Stimulated activated CD8-positive, alpha-beta memory T cell treated with anti-CD3 and anti-CD28 coated beads, Interleukin-4, amount 100 ng/mL, for 24 hours (primary cell): ENCODE measurements at places on chromosomes 1 and 21.
A peak's percentile ranks its signal among the peaks of the same experiment; 100 is the strongest.

DNA sequence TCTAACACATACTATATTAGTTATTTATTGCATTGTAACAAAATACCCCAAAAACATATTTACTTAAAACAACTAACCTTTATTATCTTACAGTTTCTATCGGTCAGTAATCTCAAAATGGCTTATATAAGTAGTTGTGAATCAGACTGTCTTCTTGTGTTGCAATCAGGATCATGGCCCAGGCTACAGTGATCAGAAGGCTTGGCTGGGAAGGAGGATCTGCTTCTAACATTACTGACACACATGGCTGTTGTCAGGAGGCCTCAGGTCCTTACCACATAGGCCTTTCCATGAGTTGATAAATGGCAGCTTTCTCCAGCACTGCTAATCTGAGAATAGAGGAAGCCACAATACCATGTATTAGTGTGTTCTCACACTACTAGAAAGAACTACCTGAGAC is 33.7 kb downstream of the CFH start:
- DNase-seq = no peak

DNA sequence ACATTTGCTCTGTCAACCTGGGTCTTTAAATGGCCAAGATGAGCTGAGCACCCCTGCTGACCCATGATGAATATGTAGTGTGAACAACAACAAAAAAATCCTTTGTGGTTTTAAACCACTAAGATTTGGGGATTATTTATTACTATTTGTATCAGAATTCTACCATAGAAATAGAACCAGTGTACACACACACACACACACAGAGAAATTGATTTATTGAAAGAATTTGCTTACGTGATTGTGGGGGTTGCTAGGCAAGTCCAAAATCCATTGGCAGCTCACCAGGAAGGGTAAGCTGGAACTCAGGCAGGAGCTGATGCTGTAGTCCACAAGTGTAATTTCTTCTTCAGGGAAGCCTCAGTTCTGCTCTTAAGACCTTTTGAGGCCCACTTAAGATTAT is 82.5 kb upstream of the MAP1LC3C start:
- no peak for DNase-seq

DNA sequence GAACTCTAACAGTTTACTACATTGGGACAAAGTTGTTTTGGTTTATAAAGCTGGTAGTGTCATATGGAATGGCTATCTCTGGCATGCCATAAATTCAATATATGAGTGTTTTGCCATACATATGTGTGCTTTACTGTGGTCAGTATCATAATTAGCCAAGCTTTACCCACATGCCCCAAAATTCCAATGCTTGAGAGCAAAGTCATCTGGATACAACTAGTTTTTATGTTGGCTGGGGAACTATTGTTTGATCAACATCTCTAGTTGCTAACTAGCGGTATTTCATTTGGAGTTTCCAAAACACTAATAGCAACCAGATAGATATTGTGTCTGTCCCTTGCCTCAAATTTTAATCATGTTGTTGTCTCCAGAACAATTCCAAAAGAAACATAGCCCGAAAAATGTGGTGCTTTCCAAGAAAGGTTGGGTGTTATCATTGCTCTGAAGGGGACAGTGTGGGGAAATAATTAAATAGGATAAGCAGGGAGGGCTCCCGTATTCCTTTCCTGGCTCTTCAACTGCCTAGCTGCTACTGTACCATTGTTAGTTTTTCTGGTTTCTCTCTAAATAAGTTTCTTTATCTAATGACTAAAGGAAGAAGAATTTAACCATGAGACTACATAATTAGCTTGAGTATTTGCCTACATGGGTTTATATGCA is 136.1 kb downstream of the TGFB2 start:
- DNase-seq = no peak

- no peak for DNase-seq
These were observed 307.9 kb upstream of the PRMT6 start for GRCh38 chr1:106748606-106749005.

- DNase-seq = no peak
These were observed 360.2 kb downstream of the ADGRL2 start for GRCh38 chr1:82160903-82161302.

DNA sequence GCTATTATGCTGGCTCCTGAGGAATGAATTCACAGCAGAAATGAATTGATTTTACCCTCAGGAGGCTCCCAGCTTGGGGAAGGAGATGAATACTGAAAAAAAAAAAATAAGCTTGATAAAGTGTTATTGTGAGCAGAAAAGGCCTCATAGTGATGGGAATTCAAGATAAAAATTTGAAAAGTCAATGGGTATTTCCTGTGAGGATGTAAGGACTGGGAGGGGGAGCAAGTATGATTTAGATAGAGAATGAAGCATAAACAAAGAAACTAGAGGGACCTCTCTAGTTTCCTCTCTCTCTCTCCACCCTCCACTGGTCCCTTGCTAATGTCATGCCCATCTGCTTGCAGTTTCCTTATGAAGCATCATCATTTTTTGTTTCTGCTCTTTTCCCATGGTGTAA is 439.0 kb upstream of the PLXNA2 start:
- no peak for DNase-seq

GRCh38 chr1:121566346-121566745 is 381.6 kb downstream of the SRGAP2C start:
- DNase-seq = no peak

DNA sequence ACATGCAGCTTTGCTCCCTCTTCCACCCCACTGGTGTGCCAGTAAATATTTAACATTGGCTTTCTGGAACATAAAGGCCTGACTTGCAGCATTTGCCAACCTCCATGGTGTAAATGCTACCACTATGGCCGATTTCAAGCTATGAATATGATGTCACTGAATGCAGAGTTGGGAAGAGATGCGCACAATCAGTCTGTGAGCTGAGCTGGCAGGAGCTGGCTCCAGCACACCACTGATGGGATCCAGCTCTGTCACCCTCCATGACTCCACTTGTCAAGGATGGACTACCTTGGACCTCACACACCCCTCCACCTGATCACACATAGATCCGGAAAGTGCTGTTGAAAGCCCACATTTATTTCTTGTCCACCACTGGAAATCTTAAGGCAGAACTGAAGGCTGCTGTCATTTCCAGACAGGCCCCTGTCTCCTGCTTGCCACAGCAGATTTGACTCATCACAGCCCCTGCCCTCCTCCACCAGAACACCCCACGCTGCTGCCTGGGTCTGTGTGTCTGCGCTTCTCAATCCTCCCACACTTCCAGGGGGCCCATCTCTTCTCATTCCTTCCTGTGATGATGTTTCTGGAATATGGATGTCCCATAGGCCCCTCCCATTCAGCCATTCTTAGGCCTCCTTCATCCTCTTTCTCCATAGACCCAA is 82.2 kb upstream of the BCAR3 start:
- DNase-seq = no peak

DNA sequence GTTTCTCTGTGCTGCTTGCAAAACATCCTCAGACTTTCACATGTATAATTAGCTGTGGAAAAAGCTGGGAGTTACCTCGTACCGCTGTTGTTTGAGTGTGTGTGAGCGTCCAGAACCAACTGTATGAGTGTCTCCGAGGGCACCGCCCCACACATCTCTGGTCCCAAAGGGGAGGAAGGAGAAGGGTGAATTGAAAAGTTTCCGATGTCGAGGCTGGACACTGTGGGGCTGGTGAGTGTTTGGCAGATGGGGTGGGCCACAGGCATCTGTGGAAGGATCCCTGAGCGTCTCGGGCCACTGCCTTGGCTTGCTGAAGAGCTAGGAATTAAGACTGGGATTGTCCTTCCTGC is 1.2 kb downstream of the ATP2B4 start:
- DNase-seq = no peak

DNA sequence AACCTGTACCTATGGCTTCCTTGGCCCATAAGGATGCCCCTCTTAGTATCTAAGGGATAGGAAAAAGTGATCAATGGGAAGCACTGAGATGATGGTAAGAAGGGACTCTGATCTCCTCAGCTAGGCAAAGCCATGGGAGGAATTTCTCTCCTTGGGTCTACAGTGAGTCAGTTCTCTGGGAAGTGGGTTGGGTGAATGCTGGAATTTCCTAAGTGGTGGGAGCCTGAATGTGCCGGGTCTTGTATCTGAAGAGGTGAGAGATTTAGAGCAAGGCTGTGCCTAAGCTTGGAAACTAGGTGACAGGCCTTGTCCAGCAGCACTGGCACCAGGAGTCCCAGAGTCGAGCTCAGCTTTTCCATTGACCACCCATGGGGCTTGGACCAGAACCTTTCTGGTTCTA is 96.3 kb upstream of the SLC2A1 start:
- no peak for DNase-seq

- no peak for DNase-seq
These were observed 383.2 kb downstream of the DISC1 start for GRCh38 chr1:232009741-232010140.

DNA sequence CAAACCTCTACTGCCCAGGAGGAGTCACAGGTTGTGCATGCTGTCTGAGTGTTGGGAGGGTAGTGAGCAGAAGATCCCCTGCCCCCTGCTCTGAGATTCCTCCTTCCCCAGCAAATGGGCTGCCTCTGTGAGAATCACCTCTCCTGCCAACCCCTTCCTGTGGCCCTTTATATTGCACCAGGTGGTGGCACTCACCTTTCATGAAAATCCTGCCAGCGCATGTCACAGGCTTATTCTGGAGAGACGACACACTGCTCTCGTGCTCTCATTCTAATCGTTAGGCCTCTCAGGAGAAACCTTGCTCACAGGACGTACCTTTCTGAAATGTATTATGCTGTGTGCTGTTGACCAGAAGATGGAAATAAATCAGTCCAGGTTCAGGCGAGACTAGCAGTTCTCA is 113.7 kb downstream of the RGL1 start:
- no peak for DNase-seq

DNA sequence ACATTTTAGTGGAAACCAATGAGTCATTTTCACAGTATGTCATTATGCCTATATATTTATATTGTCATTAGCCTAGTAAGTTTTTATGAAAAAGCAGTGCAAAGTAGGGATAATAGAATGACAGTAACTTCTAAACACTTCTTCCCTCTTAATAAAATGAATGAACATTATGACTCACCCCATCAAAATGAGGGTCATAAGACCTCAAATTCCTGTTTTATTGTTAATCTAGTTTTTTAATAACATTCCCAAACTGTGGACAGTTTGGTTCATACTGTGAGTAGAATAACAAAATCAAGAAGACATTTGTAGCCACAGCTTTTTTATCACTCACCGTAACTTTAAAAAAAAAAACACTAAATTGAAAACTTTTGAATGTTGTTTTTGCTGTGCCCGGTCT is 160.5 kb downstream of the LRRC40 start:
- no peak for DNase-seq

DNA sequence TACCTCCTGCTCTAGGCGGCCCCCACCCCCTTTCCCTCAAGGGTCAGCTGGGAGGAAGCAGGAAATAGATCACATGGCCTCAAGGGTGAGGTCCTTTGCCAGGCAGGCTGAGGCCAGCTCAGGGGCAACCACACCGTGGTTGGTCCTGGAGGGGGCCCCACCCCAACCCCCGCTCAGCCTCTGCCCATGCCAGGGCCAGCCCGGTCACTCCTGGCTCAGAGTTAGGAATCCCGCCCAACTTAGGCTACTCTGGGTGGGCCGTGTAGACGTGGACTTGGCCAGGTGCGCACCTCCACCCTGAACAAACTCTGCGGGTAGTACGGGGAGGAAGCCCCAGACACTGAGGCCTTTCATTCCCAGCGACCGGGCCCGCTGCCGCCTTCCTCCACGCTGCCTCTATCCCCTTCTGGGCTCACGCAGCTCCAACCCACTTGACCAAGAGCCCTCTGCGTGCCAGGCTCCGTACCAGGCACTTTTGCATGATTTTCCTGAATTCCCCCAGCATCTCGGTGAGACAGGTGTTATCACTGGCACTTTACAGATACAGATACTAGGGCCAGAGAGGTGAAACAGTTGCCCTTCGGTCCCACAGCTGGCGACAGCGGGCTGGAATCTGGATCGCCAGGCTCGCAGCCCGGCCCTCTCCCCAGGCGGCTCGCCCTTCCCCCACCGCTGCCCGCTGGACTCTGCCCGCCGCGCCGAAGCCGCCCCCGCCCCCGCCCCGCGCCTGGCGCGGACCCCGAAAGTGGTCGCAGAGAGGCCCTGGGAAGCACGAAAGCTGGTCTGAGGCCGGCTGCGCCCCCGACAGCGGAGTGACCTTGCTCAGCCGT is 769 bp downstream of the GALE start:
- DNase-seq = no peak

GRCh38 chr21:45109831-45110492 is 35.6 kb downstream of the ADARB1 start:
- DNase-seq = peak; percentile 43

GRCh38 chr1:49298304-49298703 is 521.6 kb upstream of the BEND5 start:
- DNase-seq = no peak

- no peak for DNase-seq
These were observed 474 bp downstream of the FCRLA start for GRCh38 chr1:161707503-161707902.

DNA sequence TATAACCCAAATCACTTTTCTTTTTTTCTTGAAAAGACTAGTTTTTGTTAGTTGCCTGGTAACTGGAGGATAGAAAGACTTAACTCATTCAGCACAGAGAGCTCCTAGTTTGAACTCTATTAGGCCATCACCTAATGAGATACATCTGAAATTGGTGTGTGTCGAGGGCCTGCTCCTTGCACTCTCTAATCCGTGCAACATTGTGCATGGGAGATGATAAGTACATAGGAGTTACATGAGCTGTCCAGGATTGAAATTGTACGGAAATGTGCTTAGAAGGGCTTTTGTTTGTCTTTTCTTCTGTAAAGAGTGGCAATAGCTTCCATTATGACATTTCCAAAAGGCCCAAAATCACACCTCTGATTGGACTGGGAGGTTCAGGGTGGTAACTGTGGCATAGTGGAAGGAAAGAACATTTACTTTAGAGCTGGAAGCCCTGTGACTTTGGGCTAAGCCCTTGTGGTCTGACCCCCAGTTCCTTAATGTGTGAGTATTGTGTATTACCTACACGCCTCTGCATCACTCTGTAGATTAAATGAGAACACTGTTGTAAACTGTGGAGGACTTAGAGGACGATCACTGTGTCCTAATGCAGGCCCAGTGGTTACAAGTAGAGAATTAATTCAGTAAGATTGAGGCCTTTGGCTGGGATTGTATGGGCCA is 71.2 kb downstream of the FGGY start:
- DNase-seq = no peak

GRCh38 chr1:101004061-101004460 is 21.5 kb downstream of the DPH5 start:
- DNase-seq = no peak

DNA sequence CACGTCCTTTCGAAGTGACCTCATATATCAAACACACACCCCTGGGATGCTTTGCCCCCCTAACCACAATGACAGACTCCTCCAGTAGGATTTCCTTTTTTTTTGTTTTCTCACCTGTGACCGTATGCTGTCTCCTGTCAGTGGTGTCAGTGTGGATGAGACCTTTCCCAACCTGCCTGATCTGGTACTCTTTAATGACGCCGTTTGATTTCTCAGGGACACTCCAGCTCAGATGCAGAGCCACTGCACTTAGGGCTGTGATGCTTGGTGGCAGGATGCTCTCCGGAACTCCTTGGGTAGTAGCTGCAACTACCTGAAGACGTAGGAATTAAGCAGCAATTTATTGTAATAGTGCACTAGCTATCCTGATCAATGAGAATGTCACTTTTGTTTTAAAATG is 212.6 kb downstream of the KCTD3 start:
- DNase-seq = no peak
